ENCODE measurements at places on chromosomes 3 and 15.

- peak; percentile 8 for DNase-seq
These were observed 3.4 kb upstream of the DISP2 start for GRCh38 chr15:40354408-40355171.

DNA sequence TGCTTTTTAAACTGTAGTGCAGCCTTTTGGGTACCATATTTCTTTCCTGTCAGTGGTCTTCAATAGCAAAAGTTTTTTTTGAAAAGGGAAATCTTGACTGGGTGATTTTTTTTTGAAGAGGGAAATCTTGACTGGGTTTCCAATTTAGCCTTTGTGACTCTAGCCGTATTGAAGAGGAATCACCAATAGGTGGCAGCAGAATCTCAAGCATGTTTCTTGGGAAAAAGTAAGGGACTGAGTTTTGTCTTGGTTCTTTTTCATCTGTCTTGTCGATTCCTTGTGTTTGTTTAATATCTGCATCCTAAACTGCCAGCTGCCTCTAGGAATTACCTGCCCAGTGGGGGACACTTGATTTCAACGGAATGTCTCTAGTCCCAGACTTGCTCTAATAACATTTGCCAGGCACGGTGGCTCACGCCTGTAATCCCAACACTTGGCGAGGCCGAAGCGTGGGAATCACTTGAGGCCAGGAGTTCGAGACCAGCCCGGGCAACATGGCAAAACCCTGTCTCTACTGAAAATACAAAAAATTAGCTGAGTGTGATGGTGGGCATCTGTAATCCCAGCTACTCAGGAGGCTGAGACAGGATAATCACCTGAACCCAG, 89.2 kb downstream of the RBPMS2 start:
- DNase-seq = peak; percentile 47

GRCh38 chr3:101635954-101636798, 40.8 kb downstream of the ZBTB11 start:
- peak; percentile 69 for DNase-seq

DNA sequence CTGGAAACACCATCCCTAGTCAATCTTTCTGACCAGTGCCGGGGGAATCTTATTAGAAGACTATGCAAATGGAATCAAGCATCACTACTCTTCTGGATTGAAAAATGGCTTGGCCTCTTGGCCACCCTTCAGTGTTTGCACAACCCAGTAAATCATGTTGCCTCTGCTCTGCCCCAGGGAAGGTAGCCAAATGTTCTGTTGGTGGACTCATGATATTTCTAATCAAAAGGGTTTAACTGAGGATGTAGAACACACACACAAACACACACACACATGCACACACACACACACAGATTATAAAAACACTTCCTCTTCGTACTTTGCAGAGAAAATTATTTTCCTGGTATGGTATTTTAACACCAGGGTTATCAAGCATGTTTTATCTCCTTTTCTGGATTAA, 7.9 kb downstream of the RBP2 start:
- no peak for DNase-seq

DNA sequence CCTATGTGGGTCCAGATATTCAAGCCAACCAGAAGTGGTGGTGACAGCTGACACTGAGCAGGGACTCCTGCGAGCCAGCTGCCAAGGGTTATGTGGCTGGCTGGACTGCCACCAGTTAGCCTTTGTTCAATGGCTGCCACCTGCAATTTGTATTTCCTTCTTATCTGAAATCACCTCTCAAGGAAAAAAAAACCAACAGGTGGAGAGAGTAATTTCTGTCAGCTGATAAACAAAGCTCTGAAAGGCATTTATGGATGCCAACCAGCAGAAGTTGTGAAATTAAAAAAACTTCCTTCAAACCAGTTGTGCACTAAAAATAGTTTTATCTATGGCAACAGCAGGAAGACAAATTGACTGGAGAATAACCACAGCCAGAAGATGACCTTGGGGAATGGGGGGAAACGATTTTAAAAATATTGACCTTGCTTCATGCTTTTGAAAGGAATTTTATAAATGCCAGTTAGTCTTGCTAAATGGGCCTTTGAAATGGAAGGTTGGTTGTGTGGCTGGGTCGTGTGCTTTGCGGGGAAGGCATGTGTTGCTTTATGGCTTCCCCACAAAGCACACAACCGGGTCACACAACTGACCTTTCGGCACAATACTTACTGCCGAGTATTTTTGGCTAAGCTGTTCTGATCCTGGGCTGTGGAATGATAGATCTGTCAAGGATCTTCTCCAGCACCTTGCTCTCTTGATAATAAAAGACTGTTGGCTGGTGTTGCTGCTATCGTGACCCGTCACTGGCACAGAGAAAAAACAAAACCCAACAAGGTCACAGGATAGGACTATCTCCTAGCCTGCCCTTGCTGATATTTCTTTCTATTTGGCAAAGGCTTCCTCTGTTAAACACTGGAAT, 3.5 kb downstream of the MYZAP start:
- no peak for DNase-seq

DNA sequence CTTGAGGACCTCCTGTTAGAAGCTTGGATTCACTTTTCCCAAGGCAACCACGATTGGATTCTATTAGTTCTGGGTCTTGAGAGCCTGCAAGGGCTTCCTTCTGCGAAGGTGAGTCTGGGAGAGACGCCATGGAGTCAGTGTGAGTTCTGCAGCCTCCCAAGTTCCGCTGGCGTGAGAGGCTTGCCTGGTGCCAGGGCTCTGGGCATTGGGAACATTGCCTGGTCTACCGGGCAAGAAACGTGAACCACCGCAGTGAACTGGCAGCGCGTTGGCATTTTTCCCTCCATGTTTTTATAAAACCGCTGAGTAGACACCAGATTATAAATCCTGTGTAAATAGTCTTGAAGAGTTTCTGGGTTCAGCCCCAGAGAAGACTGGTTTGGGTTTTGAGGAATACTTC, 160.9 kb downstream of the IGF1R start:
- no peak for DNase-seq

- no peak for DNase-seq
These were observed 36.2 kb upstream of the SLC6A6 start for GRCh38 chr3:14366248-14366647.

DNA sequence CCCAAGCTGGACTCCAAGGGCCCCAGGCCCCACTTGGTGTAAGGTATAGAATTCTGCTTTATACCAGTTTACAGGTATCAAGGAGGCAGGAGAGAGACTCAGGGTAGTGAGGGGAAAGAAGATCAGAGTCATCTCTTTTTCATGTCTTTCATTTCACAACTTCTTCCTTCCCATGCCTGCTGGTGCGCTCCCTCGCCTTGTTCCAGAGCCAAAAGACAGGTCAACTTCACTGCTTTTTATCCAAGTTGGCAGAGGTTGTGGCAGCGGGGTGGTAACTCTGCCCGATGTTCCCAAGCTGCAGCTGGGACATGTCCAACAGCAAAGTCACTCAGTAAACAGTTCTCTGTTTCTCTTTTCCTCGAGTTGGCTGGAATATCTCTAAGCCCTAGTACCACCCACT, 86.3 kb upstream of the TCF12 start:
- DNase-seq = no peak

DNA sequence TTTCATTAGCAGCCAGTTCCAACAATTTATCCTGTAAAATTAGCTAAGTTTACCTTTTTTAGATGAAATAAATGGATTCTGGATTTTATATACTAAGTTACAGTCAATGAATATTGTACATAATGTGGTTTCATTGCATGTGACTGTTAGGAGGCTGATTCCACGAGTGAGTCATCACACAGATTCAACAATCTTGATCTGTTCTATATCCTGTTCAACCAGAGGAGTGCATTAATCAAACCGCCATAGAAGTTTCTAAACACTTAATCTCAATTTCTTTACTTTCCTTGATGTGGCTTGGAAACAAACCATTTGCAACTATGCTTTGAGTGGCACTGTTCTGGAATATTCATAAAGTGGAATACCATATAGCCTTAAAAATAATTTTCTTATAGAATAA, 15.3 kb downstream of the DNAJC13 start:
- peak; percentile 62 for DNase-seq

GRCh38 chr3:120475722-120476377, 25.1 kb upstream of the FSTL1 start:
- DNase-seq = no peak

DNA sequence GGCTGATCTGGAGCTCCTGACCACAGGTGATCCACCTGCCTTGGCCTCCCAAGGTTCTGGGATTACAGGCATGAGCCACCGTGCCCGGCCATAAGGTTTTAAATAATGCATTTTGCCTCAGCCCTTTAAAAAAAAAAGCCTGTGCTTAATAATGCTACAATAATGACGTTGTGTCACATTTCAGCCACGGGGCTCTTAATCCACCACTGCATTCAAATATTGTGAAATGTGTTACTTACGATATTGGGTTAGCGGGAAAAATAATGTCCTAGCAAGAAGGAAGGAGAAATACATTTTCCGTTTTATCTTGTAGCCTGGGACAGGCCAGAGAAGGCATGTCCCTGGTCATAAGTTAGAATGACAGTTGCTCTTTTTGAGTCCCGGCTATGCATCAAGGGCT, 17.6 kb downstream of the PAQR5 start:
- no peak for DNase-seq

DNA sequence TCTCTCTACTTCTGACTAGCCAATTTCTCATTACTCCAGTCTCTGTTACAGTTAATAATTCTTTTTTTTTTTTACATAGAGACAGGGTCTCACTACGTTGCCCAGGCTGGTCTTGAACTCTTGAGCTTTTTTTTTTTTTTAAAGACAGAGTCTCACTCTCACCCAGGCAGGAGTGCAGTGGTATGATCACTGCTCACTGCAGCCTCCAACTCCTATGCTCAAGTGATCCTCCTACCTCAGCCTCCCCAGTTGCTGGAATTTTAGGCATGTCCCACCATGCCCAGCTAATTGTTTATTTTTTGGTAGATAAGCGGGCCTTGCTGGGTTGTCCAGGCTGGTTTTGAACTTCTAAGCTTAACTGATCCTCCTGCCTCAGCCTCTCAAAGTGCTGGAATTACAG, 13.6 kb downstream of the IP6K1 start:
- DNase-seq = no peak

DNA sequence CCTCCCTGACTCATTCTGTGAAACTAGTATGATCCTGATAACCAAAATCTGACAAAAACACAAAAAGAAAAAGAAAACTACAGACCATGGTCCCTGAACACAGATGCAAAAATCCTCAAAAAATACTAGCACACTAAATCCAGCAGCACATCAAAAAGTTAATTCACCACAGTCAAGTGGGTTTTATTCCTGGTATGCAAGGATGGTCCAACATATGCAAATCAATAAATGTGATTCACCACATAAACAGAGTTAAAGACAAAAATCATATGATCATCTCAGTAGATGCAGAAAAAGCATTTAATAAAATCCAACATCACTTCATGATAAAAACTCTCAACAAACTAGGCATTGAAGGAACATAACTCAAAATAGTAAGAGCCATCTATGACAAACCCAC, 12.8 kb downstream of the SAXO2 start:
- DNase-seq = no peak

GRCh38 chr15:96851613-96852012, 521.1 kb downstream of the NR2F2 start:
- DNase-seq = no peak

DNA sequence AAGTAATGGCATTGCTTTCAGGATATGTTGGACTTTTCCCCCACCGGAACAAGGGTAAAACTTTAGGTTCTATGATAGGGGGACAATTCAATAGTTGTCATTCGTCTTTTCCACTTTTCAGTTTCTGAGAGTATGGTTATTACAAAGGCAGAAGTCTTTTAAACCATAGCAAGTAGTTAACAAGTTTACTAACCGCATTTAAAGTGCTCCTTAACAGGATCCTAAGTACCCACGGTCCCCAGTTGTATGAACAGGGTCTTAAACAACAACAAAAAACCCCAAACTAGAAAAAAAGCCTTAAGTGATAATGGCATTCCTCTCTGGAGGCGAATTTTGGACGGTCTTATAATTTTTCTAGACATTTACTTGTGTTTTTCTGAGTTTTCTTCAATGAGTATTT, 831 bp downstream of the IFT57 start:
- DNase-seq = no peak

GRCh38 chr3:175512700-175513099, 653.6 kb downstream of the NAALADL2 start:
- DNase-seq = no peak

GRCh38 chr3:126130081-126130855, 46.3 kb upstream of the SLC41A3 start:
- DNase-seq = no peak

GRCh38 chr3:56113231-56113630, 355.0 kb downstream of the ERC2 start:
- no peak for DNase-seq

DNA sequence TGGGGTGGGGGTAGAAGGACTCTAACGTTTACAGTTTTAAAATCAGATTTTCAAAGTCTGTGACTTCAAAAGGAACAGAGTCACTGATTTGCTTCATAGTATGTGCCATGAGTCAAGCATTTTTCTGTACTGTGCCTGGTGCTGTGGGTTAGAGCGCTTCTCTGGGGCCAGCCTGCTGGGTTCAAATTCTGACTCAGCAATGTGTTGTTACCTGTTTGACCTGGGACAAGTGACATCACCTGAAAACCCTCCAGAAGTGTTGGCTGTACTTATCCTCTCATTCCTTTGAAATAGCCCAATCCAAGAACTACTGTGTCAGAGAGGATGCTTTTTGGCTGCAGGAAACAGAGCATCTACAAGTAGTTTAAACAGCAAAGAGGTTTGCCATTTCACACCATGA, 101.7 kb downstream of the LSM3 start:
- DNase-seq = no peak

DNA sequence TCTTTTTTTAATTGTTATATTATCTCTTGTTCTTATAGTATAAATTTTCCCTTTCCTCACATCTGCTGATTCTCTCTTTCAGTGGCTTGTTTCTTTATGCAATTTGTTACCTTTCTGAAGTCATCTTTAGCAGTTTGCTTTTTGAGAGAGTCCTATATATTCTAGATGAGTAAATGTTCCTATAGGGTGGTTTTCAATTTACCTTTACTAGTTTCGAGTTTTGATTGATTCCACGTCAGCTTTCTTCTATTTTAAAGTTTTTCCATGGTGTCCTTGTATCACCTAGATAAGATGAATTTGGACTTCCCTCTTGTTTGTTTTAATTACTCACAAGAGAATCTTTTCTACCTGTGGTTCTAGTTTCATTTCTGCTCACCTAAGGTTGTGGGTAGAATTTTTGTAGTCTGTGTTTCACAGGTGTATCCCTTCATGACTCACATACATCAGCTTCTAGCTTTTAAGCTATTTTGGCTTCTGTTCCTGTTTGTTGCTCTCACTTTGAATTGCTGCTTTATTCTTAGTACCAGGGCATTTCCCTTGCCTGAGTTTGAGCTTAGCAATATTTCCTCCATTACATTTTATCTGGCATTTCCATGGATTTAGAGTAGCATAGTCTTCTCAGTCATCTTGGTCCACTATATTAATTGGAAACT, 6.4 kb downstream of the TEX9 start:
- no peak for DNase-seq

- DNase-seq = peak; percentile 57
These were observed 1.1 kb upstream of the NPHP3 start for GRCh38 chr3:132723024-132723950.

- no peak for DNase-seq
These were observed 159.1 kb upstream of the CTDSPL start for GRCh38 chr3:37702478-37703154.

GRCh38 chr3:194808640-194809097, 123.0 kb downstream of the FAM43A start:
- no peak for DNase-seq

- DNase-seq = no peak
These were observed 644.2 kb downstream of the GRM7 start for GRCh38 chr3:7504886-7505775.

- no peak for DNase-seq
These were observed 321.8 kb downstream of the TBC1D5 start for GRCh38 chr3:17420668-17421067.

GRCh38 chr3:16841904-16842271, 42.9 kb upstream of the PLCL2 start:
- DNase-seq = peak; percentile 74

GRCh38 chr3:43915546-43915945, 224.8 kb downstream of the ABHD5 start:
- no peak for DNase-seq
